ENCODE measurements at places on chromosomes 13 and 19.

- no peak for DNase-seq
Observed at GRCh38 chr13:40579535-40579934, 86.9 kb downstream of the FOXO1 start.

GRCh38 chr19:310781-311496 lies 19.7 kb upstream of the PLPP2 start:
- DNase-seq: no peak

- DNase-seq: no peak
Observed at GRCh38 chr19:13993590-13994300, 12.4 kb downstream of the RFX1 start.

GRCh38 chr19:21269813-21270212 lies 59.4 kb downstream of the ZNF708 start:
- no peak for DNase-seq

DNA sequence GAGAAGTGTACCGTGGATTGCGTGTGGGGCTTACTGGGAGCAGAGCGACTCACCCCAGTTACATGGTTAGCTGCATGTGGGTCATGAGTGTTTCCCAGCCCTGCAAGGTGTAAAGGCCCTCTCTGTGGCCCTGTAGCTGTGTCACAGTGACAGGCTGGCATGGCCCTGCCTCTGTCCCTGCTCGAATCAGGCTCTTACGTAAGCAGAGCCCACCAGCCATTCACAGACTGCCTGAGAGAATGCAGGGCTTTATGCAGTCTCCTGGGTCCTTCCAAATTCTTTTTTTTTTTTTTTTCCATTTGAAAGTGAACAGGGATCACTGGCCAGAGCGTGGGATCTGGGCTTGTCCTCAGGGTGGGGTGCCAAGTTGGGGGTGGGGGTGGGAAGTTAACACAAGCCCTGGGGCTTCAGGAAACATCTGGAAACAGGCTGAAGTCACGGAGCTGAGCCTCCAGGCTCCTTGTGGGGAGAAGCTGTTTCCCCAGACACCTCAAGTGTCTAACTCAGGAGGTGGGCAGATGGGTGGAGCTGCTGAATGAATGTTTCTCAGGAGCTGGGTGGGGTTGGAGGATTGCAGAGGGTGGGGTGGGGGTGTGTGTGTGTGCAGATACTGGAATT lies 13.4 kb downstream of the TECR start:
- peak; percentile 55 for DNase-seq

DNA sequence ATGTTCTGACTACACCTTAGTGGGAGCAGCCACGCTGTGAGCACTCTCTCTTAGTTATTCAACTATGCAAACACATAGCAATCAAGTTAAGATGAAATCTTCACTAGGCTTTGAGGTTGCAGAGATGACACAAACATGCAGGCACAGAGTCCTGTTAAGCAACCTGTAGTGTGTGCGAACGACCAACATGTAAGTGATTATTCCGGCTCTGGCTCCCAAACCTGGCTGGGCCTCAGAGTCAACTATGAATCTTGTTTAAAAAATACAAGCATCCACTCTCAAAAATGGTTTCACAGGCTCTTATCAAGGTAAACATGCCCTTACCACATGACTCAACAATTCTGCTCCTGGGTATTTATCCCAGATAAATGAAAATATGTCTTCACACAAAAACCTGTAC lies 91.4 kb downstream of the IRS2 start:
- DNase-seq: no peak

GRCh38 chr13:52162279-52163101 lies 3.1 kb upstream of the NEK3 start:
- no peak for DNase-seq

DNA sequence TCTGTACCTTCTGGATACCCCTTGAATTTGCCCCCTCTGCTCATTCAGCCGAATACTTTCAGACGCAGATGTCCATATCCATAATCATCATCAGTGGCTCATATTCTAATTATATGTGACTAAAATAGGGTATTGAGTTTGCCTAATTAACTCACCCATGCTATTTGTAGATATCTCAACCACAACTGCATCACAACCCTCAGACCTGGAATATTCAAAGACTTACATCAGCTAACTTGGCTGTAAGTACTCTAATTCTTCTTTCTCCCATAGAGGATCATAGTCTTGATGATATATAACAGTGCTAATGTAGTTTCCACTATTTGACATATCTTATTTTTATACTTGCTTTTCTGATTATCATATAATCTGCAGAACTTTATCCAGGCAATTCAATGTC lies 35.8 kb downstream of the RXFP2 start:
- DNase-seq: no peak

GRCh38 chr19:11460207-11460606 lies 20.6 kb downstream of the ELAVL3 start:
- no peak for DNase-seq

GRCh38 chr13:45142440-45143345 lies 22.4 kb downstream of the GTF2F2 start:
- DNase-seq: no peak

DNA sequence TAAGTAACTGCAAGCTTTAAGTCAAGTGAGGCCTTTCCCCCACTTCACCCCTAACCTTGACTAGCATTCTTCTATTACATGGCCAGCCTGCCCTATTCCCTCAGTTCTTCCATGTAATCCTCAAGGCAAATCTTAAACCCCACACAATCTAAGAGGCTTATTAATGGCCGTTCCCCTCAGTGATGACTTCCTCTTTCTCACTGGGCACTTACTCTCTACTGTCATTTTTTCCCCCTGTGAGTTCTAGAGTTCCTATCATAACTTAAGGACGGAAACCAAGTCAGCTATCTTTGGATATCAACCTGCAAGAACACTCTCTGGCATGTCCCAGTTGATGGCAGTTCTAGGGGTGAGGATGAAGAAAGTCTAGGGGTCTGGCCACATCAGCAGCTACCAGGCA lies 131.2 kb downstream of the DCLK1 start:
- DNase-seq: no peak

DNA sequence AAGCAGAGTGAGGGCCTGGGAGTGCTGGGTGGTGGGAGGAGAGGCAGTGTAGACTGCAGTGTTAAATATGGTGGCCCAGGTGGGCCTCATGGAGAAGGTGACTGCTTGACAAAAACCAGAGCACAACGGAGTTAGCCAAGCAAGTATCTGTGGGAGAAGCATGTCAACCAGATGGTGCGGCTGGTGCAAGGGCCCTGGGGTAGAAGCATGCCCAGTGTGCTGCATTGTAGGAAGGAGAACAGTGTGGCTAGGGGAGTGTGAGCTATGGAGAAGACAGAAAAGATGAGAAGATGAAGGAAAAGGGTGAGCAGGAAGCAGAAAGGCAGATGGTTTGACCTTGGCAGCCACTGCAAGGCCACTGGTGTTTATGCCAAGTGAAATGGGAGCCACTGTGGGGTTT lies 2.2 kb upstream of the VSTM2B start:
- DNase-seq: no peak

GRCh38 chr13:95138876-95139585 lies 162.2 kb downstream of the ABCC4 start:
- no peak for DNase-seq

- no peak for DNase-seq
Observed at GRCh38 chr13:71481046-71481445, 386.0 kb downstream of the DACH1 start.

DNA sequence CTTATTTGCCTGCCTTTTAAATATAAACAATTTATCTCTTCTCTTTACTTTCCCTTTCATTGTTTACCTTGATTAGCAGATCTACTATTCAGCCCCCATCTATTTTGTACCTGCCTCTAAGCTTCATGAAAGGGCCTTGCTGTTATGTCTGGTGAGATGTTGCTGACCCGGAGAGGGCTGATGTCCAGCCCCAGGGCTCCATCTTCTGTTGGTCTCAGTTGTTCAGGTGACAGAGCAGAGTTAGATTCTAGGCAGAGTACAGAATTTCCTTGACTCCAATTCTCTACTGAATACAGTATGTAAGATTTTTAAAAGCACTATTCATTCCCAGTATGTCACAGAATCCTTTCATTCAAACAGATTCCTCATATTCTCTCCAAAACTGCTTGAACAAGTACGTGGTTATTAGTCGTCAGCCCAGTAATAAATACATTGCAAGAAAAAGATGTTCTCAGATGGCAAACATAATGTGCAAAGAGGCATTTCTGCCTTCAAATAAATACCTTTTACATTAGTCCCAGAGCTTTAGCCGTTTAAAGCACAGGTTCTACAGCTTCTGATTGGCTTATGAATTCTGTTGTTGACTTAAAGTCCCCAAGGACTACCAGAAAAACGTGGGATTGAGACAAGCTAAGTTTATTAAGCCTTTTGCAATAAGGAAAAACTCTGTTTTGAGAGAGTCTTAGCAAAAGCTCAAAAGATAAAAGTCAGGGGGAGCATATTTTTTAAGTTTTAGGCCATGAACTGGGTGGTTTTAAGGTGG lies 159.1 kb downstream of the GPC5 start:
- DNase-seq: no peak

DNA sequence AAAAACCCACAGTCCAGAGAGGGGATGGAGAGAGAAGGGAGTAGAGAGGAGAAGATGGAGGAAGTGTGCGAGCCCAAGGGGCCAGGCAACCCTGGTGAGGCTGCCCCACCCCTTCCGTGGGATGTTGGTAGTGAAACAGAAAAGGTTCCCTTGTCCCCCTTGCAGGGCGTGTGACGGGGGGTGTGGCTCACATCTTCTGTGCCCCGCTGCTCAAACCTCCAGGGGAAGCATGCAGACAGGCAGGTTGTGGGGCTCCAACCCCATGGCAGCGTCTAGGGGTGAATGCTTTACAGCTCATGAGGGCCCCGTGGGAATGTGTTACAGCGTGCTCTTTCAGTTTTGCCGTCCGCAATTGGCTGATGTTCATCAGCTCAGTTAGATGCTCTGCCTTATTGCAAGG lies 14.7 kb upstream of the EVI5L start:
- DNase-seq: no peak

DNA sequence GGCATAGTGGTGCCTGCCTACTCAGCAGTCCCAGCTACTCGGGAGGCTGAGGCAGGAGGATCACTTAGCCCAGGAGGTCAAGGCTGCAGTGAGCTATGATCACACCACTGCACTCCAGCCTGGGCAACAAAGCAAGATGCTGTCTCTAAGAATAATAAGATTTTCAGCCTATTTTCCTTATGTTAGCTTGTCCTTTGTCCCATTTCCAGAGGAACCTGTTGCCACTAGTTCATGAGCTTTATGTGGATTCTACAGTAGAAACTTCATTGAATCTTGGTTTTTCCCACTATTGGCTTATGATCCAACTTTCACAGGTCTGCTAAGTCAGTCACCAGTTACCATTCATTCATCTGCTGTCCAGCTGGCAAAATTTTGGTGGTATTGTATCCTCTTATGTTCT lies 18.2 kb downstream of the FFAR2 start:
- DNase-seq: no peak

- DNase-seq: no peak
Observed at GRCh38 chr13:99354371-99354951, 47.3 kb upstream of the GPR183 start.

DNA sequence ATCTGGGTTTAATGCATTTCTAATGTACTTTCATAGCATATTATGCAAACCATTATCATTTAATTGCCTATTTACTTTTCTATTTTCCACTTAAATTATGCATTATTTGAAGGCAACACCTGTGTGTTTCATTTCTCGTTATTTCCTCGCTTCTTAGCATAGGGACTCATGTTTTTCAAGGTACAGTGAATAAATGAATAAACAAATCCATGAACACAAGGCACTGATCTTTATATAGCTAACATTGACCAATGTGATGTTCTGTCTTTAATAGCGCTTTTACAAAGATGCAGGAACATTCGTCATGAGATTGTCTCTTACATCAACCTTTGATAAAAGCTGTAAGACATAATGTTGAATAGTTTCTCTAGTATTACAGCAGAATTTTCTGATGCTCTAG lies 121.2 kb downstream of the B3GLCT start:
- DNase-seq: no peak

GRCh38 chr19:2574971-2575630 lies 99.2 kb downstream of the GADD45B start:
- DNase-seq: no peak

DNA sequence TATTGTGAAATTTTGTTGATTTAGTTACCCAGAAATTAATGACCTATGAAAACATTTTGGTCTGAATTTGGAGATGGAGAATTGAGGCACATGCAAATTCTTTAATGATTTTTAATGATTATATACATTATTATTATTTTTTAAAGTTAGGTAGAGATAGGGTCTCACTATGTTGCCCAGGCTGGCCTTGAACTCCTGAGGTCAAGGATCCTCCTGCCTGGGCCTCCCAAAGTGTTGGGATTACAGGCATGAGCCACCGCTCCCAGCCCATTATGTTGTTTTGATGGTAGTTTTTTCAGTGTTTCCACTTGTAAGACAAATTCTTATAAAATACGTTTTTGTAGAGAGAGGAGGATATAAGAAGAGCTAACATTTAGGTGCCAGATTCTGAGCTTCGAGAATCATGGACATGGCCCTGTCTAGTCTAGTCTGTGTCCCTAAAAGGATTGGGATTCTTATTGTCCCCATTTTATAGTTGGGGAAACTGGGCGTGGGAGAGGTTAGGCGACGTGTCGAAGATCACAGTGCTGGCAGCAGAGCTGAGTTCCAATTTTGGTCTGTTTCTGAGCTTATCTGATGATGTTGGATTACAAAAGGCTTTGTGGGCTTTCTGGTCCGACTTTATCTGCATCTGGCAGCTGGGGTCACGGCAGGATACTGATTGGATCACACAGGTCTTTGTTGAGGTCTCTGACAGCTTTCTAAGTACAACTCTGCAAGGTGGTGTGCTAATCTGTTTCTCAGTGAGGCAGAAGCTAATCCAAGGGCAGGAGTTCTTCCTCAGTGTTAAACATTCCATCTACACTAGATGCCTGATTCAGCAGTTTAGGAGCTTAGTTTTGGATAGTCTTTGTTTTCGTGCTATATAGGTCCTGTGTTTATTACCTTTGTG lies 7.5 kb upstream of the WDR88 start:
- DNase-seq: no peak

DNA sequence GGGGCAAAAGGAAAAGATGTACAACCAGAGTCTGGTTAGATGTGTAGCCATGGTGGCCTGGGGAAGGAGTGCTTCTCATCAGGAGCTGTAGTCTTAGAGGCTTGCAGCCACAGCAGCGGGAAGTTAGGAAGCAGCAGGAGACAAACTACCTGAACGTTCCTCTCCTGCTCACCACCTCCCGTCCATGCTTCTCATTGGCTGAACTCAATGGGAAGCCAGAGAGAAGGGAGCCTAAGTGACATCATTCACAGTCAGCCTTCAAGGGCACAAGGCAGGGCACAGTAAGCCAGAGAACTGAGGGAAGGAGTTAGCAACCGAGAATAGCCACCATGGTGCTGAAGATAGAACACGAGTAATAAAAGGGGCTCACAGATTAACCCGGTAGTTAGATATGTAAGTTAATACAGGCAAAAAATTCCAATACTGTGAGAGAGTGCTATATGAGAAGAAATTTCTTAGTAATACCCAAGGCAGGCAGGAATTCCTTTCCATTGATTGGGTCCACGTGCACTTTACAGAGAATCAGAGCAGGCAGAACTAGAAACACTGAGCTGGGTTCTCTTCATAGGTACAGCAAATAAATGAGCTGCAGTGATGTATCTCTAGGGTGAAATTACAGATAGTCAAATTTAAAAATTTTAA lies 391.5 kb upstream of the DACH1 start:
- no peak for DNase-seq

- DNase-seq: no peak
Observed at GRCh38 chr19:5968431-5969373, 9.2 kb downstream of the RANBP3 start.

All from suppressor macrophage treated with lipopolysaccharide for 4 hours (primary cell).